ENCODE measurements at places on chromosomes 3 and 15. TPM values are rescaled to one million over a fixed set of nuclear protein-coding genes. Genes with fewer than 3 reads are reported as not detected.
A peak's percentile ranks its signal among the peaks of the same experiment; 100 is the strongest.

FOXB1 gene
- not detected for total RNA-seq

LDHAL6B gene
- total RNA-seq: not detected

TMEM207 gene
- total RNA-seq: not detected

METTL6 gene
- 12.3 TPM for total RNA-seq

AMIGO3 gene
- total RNA-seq: not detected

POTEB3 gene
- not detected for total RNA-seq

TNFAIP8L3 gene
- 4.4 TPM for total RNA-seq

- peak; percentile 13 for DNase-seq
- no peaks in the 10 kb centered on the region for H3K27me3 ChIP-seq
- no peak overlapping the region for H3K4me3 ChIP-seq
- no peak overlapping the region for H3K27ac ChIP-seq
- no peaks in the 10 kb centered on the region for H3K4me1 ChIP-seq
These were observed 1121.4 kb upstream of the ALCAM start for GRCh38 chr3:104245261-104245660.

GRCh38 chr3:134039161-134039862, 9.6 kb upstream of the SLCO2A1 start:
- H3K27ac ChIP-seq: no peak overlapping the region
- no peaks in the 10 kb centered on the region for H3K27me3 ChIP-seq
- no peaks in the 10 kb centered on the region for H3K36me3 ChIP-seq
- no peak overlapping the region for H3K4me3 ChIP-seq
- H3K4me1 ChIP-seq: no peaks in the 10 kb centered on the region

DNA sequence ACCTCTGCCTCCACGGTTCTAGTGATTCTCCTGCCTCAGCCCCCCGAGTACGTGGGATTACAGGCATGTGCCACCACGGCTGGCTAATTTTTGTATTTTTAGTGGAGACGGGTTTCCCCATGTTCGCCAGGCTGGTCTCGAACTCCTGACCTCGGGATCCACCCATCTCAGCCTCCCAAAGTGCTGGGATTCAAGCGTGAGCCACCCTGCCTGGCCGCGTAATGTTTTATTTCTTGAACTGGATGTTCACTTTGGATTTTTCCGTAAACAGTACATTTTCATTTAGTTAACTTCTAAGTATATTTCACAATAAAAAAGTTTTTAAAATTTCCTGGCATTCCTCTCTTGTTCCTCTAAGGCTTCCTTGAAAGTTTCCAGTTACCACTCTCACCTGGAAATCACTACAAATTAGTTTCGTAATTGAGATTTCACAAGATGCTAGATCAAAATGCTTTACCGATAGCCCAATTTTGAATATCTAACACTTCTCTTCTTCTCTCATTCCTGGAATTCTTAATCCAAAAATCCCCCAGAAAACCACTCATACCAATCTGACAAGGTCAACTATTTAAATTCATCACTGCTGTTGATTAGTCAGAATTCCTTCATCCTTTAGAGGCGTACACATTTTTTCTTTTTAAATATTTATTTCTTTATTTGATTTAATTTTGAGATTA, 44.7 kb upstream of the INO80 start:
- no peaks in the 10 kb centered on the region for H3K4me1 ChIP-seq
- DNase-seq: no peak
- no peaks in the 10 kb centered on the region for H3K27me3 ChIP-seq
- H3K27ac ChIP-seq: no peak overlapping the region
- H3K36me3 ChIP-seq: no peaks in the 10 kb centered on the region
- H3K4me3 ChIP-seq: no peak overlapping the region

GRCh38 chr15:32642667-32643435, 1.3 kb downstream of the SCG5 start:
- no peaks in the 10 kb centered on the region for H3K4me1 ChIP-seq
- H3K27me3 ChIP-seq: no peaks in the 10 kb centered on the region
- H3K27ac ChIP-seq: no peak overlapping the region
- no peak overlapping the region for H3K4me3 ChIP-seq
- DNase-seq: no peak

DNA sequence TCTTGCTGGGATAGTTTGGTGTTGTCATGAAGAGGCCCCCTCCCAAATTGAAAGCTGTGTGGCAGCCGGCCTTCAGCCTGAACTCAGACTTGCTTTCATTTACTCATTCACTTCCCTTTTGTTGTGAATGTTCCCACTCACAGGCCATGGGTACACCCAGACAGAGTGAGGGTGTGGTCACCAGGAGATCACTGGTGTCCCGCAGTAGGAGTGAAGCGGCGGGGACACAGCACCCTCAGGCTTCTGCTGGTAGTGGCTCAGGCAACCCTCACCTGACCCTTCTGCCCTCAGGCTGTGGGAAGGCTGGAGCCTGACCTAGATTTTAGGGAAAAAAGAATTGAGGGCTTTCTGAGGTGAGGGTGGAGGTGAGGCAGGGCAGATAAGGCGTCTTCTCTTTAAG, 244.4 kb downstream of the SOX2 start:
- H3K4me3 ChIP-seq: no peak overlapping the region
- no peaks in the 10 kb centered on the region for H3K36me3 ChIP-seq
- no peaks in the 10 kb centered on the region for H3K27me3 ChIP-seq
- H3K4me1 ChIP-seq: no peaks in the 10 kb centered on the region

DNA sequence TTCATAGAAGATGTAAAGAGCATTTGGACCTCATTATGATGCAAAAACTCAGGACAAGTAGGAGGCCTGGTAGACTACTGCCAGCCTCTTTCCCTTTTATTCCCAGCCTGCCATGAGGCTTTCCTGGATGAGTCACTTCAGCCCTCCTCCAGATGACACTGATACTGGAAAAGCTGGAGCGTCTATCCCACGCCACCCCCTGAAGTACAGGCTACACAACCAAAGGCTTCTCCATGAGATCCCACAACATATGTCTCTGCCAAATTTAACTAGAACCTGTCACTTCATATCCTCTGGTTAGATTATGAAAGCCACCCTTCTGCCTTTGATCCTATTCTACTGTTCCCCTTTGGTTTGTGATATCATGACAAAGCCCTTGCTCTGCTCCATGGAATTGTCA, 56.1 kb upstream of the CPNE4 start:
- H3K4me1 ChIP-seq: no peaks in the 10 kb centered on the region
- H3K4me3 ChIP-seq: no peak overlapping the region
- H3K27me3 ChIP-seq: no peaks in the 10 kb centered on the region
- no peak overlapping the region for H3K27ac ChIP-seq
- no peaks in the 10 kb centered on the region for H3K36me3 ChIP-seq
- DNase-seq: no peak

GRCh38 chr3:129389572-129389937, 38.9 kb downstream of the EFCAB12 start:
- peaks cover 15% of the 10 kb centered on the region for H3K36me3 ChIP-seq
- DNase-seq: no peak
- no peaks in the 10 kb centered on the region for H3K4me1 ChIP-seq
- no peak overlapping the region for H3K4me3 ChIP-seq

DNA sequence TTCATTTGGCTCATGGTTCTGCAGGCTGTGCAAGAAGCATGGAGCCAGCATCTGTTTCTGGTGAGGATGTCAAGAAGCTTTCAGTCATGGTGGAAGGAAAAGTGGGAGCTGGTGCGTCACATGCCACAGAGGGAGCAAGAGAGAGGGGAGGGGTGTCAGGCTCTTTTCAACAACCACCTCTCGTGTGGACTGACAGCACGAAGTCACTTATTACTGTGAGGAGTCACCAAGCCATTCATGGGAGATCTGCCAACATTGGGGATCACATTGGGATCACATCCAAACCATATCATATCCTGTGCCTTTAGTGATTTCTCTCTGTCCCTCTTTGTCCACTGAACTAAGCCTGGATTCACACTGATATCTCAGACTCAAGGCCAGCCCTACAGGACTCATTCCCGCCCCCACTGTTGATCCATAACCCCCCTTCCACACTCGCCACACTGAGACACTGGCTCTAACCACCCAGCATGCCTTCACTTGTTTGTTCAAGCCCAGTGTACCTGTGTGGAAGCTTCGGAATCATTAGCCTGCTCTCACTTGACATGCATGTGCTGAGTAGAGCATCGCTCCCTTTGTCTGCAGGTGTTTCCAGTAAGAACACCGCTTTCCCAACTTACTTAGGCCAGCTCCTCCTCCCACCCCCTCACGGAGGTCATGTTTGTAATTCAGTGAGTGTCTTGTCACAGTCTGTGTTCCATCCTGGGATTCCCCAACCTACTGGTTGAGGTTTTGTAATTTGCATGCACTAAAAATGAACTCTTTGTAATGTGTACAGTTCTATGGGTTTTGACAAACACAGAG, 132.2 kb downstream of the KLF13 start:
- H3K4me1 ChIP-seq: no peaks in the 10 kb centered on the region
- DNase-seq: no peak
- H3K4me3 ChIP-seq: no peak overlapping the region
- H3K36me3 ChIP-seq: no peaks in the 10 kb centered on the region

DNA sequence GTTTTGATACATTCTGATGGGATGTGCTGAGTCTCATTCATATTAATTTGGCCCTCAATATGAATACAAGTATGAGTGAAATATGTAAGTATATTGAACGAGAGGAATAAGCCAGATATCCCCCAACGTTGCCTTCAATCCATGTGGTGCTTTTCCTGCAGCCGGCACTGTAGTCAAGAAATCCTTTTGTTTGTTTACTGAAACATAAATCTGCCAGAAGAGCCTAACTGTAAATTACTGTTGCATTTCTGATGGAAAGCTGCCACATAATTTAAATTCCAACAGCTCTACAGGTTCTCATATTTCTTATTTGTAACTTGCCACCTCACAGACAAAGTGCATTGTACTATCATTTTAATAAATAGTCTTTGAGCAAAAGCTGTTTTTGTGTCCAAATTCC, 314.0 kb downstream of the KBTBD8 start:
- no peaks in the 10 kb centered on the region for H3K4me1 ChIP-seq
- H3K27me3 ChIP-seq: no peaks in the 10 kb centered on the region
- H3K27ac ChIP-seq: no peak overlapping the region
- no peaks in the 10 kb centered on the region for H3K36me3 ChIP-seq

GRCh38 chr3:119700269-119700919, 2.4 kb upstream of the CFAP91 start:
- no peak overlapping the region for H3K4me3 ChIP-seq
- no peaks in the 10 kb centered on the region for H3K36me3 ChIP-seq
- H3K27ac ChIP-seq: peak overlapping the region; percentile 40
- H3K4me1 ChIP-seq: peaks cover 6% of the 10 kb centered on the region
- no peaks in the 10 kb centered on the region for H3K27me3 ChIP-seq

DNA sequence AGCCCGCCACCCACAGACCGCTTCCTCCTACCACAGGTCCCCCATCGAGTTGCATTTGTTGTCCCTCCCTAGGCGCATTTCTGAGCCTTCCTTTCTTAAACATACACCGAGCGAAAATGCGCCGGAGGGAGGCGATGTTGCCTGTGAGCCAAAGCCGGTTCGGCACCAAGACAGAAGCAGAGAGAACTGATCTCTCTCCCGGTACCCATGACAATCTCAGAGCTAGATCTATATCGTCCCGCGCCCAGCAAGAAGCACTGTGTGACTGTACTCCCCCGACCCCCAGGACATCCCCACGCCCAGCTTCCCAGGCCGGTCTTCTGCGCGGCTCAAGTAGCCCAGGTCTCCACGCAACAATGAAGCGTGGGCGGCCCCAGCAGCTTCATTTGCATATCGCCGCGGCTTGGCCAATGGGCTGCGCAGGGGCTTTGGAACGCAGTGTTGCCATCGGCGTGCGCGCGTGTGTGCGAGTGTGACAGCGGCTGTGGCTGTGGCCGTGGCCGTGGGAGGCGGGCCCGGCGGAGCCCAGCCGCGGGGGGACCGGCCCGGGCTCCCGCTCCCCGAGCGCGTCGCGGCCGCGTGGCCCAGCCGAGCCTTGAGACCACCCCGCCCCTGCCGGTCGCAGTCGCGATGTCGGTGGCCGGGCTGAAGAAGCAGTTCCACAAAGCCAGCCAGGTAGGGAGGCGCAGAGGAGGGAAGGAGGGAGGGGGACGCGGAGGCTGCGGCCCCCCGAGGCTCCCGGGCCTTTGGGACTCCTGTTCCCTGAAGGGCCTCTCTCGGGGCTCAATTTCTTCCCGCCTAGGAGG, at the start of gene SH3GL3:
SH3GL3 (plus strand) TSS at position 438 of the 806 bp plus-strand sequence; CDS start at position 631, 193 bp downstream.
- H3K4me3 ChIP-seq: peak within 1 kb of the TSS; percentile 39
- no peaks in the 10 kb centered on the region for H3K27me3 ChIP-seq
- no peaks in the 10 kb centered on the region for H3K4me1 ChIP-seq
- H3K27ac ChIP-seq: no peak within 1 kb of the TSS
- peak; percentile 89 for DNase-seq

DNA sequence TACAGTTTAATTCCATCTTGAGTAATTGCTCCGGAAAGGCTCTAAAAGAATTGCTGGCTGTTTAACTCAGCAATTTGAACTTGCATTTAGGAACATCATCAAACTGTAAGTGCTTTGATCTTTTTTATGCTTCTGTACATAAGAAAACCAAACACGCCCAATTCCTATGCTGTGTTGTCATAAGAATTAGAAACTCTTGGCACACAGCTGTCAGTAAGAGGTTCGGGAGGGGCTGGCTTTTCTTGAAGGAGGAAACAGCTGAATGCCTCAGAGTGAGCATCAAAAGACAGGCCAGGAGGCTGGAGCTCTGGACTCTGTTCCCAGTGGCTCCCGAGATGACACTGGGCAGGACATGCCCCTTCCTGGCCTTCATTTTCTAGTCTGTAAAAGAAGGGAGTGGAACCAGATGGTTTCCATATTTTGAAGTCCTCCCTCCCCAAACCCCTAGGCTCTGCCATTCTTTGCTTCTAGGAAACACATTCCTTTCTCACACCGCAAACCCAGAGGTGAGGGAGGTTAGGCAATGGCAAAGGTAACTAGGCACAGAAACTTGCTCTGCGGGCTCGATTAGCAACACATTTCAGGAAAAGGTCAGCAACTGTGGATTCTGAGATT, 73.7 kb upstream of the DLG1 start:
- H3K27me3 ChIP-seq: no peaks in the 10 kb centered on the region
- H3K27ac ChIP-seq: no peak overlapping the region
- H3K4me3 ChIP-seq: no peak overlapping the region

GRCh38 chr3:160115387-160115786, 109.8 kb upstream of the C3orf80 start:
- peaks cover 7% of the 10 kb centered on the region for H3K4me1 ChIP-seq
- no peak overlapping the region for H3K4me3 ChIP-seq
- H3K27me3 ChIP-seq: no peaks in the 10 kb centered on the region
- H3K27ac ChIP-seq: no peak overlapping the region

DNA sequence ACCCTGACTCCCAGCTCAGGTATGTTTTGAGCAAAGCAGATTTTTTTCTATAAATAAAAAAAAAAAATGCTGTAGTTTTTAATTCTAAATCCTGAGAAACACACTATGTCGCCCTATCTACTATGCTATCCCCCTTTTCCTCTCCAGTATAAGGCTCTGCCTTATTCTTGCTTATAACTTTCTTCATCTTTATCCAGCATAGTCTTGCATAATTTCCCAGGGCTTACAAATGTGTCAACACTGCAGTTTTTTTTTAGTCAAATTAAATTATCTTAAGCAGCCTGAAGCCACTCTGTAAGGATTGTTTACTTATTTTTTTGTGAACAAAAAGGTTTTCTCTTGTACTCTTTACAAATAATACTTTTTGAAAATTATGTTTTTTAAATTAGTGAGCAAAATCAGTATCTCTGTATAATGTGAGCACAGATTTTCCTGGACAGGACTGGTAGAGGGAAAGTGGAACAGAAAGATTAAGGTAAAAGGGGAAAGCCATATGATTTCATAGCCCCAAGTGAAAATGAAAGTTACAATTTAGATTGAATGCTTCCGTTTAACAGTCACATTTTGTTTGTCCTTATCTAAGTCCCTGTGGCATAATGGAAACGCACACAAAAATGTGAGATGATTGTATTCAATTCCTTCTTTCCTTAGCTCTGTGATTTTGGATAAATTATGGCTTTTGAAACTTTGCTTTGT, 5.6 kb upstream of the PYDC2 start:
- no peaks in the 10 kb centered on the region for H3K27me3 ChIP-seq
- H3K27ac ChIP-seq: no peak overlapping the region
- H3K4me1 ChIP-seq: no peaks in the 10 kb centered on the region
- no peaks in the 10 kb centered on the region for H3K36me3 ChIP-seq
- no peak overlapping the region for H3K4me3 ChIP-seq

Measured in lung (tissue), 17 donors.